NCI-H1417 treated with DMSO at 0.1 percent for 48 hours (cell line): ENCODE measurements at places on chromosomes 7 and 10.

DNA sequence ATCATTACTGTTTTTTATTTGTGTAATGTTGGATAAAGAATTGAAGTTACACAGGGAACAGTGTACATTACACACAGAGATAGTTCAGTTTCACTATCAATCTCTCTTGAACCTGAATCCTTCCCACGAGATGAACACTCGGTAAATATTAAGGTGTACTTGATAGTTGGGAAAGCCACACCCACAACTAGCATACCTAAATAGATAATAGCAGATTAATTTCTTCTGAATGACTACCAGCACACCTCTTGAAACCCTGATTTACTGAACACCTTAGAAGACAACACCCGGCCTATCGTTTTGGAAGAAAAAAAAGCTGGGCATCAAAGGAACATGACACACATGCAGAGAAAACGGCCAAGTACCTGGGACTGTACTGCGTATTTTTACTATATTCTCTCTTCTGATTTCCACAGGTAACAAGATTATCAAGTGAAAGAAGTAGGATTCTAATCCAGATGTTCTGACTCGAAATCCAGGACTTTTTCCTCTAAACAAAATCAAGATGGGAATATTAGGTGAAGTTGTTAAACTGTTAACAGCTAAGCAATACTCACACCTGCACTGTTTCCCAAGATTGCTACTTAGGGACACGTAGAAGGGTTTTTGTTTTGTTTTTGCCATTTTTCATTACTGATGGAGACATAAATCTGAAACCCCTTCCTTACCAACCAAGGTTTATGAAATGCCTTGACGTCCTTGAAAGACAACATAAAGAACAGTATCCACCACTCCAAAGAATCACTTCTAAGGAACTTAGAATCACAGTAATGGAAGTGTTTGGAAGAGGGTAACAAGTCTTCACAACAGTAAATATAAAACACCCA is 1.0 kb downstream of the CCDC186 start:
- DNase-seq, result no peak

DNA sequence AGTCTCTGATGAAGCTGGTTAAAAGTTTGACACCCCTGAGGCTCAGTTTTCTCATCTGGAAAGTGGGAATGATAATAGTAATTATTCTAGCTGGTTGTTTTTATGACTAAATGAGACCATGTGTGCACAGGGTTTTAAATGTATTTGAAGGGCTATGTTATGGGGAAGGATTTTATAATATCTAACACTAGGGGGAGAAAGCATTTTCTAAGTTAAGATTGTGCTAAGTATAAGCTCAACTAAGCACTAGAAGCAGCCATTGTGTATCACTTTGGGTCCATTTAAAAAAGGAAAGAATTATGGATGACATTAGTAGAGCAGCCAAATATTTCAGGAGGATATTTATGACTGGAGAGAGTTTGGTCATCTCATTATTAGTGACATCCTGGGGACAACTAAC is 49.5 kb upstream of the CREB5 start:
- no peak for DNase-seq

DNA sequence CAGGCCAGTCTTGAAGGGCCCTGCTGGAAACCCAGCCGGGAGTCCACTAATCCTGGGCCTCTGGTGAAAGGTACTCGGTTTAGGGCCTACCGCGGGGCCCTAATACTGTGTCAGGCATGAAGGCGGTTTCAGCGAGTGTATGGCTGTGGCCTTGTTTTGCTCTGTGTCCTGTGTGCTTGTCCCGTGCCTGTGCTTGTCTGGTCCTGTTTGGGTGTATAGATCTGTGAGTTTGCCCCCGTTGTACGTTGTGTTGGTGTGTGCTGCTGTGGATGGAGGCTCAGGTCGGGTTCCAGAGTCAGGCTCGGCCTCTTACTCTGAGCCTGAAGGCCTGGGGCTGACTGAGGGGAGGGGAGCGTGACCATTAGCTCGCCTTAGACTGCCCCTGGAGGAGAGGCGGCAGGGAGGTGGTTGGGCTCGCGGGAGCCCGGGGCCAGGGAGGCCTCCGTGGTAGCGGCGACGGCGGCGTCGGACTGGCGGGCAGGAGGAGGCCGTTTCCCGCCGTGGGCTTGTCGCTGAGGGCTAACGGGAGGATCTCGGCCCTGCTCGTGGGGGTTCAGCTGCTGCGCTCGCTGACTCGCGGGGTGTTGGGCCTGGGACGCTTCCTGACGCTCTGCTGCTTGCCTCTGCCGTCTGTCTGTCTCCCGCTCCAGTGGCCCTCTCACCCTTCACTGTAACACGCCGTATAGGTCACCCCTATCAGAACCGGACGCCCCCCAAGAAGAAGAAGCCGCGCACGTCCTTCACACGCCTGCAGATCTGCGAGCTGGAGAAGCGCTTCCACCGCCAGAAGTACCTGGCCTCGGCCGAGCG is 2.6 kb downstream of the TLX1 start:
- DNase-seq, result no peak

DNA sequence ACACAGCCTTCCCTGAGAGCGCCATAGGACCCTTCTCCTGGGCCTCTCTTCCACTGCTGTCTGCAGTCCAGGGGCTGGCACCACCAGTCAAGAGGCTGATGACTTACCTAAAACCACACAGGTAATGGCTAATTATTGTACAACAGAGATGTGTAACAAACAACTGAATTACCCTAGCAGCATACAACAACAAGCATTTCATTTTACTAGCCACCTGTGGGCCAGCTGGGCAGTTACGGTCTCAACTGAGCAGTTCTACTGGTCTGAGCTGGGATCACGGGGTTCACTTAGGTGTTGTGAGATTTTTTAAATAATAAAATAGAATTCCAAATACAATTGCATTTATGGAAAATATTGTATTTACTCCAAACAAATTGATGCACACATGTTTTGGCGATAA is 431.9 kb downstream of the TNS3 start:
- DNase-seq, result no peak

- no peak for DNase-seq
Observed at GRCh38 chr10:114662646-114663217, 4.7 kb upstream of the ABLIM1 start.

DNA sequence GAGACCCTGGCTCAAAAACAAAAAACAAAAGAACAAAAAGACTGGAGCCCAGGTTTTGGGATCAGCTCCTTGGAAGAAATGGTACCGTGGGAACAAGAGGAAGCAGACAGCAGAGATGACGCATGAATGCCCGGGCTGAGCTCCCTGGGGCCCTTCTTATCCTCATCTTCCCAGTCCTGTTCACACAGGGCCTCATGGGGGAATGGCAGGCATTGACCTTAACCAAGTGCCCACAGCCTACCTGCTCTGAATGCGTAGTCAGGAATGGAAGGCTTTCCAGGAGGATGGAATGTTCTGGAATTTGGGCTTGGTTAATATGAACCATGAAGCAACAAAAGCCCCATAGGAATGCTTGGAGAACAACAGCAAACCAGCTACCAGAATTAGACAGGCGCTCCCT is 154.7 kb downstream of the PRPF18 start:
- no peak for DNase-seq

DNA sequence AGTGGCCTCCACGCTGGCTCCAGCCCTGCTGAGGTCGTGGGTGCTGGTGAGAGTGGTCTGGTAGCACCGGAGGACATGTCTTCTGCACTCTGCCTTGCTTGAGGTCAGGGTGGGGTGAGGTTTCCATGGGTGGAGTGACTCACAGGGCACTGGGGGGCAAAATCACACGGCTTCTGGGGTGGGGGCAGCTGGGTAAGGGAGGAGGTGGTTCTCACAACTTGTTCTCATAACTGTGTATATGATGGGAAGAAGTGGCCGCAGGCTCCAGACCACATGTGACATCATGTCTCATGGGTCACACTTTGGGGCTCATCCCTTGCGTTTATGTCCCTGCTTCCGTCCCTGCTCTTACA is 884 bp upstream of the PRF1 start:
- no peak for DNase-seq

- DNase-seq, result no peak
Observed at GRCh38 chr10:21279217-21279575, 246.3 kb downstream of the SKIDA1 start.

DNA sequence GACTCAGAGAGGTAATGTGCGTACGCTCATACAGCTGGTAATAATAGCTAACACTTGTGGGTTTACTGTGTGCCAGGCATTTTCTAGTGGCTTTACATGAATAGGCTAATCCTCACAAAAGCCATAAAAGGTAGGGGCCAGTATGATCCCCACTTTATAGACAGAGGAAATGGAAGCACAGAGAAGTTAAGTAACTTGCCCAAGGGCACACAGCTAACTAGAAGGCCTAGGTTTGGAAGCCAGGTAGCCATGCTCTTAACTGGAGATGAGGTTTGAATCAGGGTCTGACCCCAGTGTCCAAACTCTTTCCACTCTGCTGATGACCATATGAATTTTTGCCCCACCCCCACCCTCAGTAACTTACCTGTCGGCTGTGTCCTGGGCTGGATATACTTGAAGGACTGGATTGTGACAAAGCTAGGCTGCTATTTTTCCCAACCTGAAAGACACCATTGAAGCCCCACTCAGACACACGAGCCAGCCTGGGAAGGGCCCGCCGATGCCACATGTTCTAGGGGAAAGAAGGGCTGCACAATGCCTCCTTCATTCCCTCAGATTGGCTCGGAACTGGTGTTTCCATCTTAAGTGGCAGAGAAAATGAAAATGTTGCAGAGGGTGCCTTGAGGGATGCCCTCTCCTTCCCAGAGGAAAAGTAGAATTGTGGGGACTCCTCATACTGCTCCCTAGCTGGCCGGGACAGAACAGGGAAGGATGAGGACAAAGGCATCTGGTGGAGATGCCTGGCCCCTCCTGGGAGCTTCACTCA is 29.1 kb upstream of the EFCAB10 start:
- DNase-seq, result no peak

GRCh38 chr7:76165973-76166403 is 35.7 kb upstream of the SRRM3 start:
- DNase-seq, result no peak

DNA sequence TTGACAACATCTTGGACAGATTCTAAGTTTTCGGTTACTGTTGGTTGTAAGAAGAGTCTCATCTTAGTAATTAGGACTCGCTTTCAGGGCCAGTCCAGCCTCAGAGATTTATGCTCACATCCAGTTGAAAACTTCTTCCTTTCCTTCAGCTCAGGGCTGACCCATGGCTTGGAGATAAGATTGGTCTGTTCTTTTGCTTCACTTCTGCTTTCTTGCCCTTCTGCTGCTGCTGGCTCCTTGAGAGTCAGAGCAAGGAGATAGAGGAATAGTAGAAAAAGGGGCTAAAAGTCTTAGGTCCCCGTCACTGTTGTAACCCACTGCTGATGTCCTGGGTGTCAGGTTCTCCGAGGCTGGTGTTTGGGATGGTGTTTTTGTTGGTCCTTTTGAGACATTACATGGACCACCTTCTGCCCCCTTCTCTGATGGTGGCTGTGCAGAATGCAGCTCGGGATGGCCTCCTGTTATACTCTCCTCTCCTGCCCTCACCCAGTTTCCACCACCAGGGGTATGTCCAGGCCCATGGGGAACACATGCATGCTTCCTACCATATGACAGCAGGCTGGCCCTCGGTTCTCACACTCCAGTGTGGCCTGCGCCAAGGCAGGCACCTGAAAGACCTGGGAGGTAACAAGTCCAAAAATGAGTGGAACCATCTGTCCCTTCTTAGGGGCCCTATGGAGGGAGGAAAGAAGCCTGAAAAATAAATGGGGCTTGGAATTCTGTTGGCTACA is 67.8 kb upstream of the PCBD1 start:
- DNase-seq, result no peak

GRCh38 chr10:84567133-84567532 is 238.7 kb downstream of the CCSER2 start:
- no peak for DNase-seq

DNA sequence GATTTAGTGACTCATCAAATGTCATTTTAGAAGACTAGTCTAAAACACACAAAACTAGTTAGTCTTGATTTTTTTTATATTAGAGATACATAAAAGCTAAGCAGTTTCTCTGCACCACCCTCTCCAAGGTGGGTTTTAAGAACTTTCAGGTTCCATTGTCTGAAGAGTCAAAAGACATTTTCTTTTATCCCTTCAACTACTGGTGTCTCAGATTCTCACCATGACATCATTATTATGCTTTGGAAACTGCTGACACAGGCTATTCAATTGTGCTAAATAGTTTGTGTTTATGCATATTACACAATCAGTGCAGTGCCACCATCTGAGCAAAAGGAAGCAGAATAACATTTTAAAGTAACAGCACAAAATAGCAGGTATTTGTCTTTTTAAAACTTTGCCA is 52.2 kb downstream of the IGF2BP3 start:
- no peak for DNase-seq

DNA sequence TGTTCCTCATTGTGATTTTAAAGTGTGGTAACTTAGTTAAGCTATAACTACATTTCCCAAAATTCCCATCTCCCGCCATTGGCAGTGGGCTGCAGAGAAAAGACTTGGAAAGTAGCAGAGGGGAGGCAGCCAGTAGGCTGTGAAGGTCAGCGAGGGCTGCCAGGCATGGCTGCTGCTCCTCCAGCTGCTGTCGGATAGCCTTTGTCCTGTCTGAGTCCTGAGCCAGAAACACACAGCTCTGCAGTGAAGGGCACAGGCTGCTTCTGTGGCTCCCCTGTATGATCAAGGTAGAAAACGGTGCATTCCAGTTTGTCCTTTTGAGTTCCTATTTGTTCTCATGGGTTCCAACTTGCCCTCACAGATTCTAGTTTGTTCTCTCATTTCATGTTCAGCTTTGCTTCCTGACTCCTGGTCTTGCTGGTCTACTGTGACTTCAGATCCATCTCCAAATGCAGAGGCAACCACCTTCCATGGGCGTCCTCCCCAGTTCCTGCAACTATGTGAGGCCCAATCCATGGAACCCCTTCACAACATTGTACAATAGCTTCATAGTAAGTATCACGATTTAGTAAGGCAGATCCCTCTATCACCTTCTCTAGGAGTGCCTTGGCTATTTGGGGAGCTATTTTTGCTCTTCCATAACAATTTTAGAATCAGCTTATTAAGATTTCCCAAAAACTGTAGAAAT is 31.7 kb downstream of the SYPL1 start:
- no peak for DNase-seq

- DNase-seq, result no peak
Observed at GRCh38 chr10:59907918-59908807, 1.8 kb upstream of the CCDC6 start.

DNA sequence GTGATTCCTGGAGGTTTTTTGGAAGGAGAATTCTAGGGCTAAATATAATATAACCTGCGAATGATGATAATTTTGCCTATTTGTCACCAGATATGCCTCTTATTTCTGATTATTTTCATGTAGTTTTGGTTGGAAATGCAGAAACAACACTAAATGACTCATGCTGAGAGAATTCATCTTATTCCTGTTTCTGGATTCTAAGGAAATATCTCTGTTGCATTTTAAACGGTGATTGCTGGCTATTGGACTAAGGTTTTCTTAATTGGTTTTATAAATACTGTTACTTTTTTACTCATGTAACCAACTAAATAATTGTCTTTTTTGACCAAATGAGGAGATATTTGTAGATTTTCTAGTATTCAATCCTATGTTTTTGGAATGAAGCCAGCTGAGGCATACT is 204.9 kb upstream of the NPSR1 start:
- DNase-seq, result no peak

GRCh38 chr10:59864141-59864962 is 42.0 kb downstream of the CCDC6 start:
- no peak for DNase-seq

DNA sequence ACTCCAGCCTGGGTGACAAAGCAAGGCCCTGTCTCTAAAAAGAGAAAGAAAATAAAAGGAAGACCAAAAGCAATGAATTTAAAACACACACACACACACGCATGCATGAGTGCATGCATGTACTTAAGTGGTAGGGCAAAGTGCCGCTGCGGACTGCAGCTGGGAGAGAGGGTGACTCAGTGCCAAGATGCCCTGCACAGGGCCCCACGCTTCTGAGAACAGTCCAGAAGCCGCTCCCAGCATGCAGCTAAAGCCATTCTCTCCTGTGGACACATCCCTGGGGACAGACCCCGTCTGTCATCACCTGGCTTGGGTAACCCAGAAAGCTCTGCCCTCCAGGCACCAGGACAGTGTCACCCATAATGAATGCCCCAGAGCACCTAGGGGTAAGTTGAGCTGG is 61.0 kb upstream of the MYL10 start:
- no peak for DNase-seq
